ENCODE measurements at places on chromosomes 2 and 18.

DNA sequence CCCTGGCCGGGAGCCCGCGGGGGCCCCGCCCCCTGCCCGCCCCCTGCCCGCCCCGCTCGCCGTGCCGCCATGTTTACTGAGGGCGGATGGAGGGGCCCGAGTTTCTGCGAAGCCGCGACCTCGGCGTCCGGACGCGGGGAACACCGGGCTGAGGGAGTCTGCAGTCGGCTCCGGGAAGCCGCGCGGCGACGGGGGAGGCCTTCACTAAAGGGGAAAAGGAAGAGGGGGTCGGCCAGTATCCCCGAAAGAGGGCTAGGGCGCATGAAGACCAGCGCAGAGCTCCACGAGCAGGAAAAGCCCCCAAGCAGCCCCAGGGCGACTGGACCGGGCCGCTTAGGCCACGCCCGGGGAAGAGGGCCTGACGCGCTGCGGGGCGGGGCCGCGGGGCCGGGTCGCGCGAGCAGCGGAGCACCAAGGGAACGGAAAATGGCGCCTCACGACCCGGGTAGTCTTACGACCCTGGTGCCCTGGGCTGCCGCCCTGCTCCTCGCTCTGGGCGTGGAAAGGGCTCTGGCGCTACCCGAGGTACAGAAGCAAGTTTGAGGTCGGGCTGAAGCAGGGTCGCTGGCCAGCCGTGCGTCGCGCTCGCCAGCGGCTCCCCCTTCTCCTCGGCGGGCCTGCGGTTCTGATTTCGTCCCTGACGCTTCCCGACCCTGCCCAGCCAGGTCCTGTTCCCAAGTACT lies at the start of the genes ATRAID and SLC5A6:
Gene ATRAID (plus strand): TSS at position 99 of the 683 bp plus-strand sequence. CDS start 328 bp downstream, at position 427.
Gene SLC5A6 (minus strand): TSS at position 326 of the 683 bp plus-strand sequence. CDS start 4,618 bp downstream, outside the sequence.
- DNase-seq: peak; percentile 97

DNA sequence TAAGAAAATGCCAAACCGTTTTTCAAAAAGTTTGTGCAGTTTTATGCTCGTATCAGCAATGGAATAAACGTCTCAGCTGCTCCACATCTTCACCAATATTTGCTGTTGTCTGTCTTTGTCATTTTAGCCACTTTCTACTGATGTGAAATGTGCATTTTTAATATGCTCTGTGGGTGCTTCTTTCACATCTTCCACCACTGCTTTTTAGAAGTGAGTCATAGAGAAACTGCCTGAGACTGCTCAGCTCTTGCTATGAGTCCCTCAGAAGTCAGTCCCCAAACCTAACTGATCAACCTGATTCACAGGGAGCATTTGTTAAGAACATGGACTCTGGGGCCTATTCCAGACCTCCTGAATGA lies 41.0 kb upstream of the EPC2 start:
- peak; percentile 77 for DNase-seq

DNA sequence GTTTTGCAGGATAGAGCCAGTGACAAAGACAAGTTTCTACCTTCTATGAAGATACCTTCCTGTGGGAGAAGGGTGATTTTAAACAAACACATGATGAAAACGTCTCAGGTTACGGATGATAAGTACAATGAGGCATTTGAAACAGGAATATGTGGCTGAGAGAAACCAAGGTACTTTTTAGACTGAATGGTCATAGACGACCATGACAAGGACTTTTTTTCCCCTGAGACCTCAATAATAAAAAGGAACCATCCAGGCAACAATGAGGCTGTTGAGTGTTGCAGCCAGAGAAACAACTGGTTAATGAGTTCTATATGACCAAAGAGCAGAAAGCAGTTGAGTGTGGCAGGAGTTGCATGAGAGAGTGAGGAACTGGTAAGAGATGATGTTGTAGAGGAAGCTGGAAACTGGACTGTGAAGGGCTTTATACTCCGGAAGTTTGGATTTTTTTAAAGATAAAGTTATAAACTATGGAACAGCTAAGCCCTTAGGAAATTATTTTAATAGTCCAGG lies 306.1 kb upstream of the CYRIA start:
- no peak for DNase-seq

GRCh38 chr2:204950695-204951346 lies 405.5 kb downstream of the PARD3B start:
- no peak for DNase-seq

- no peak for DNase-seq
Measured at GRCh38 chr2:109164739-109165221, 35.8 kb downstream of the SH3RF3 start.

DNA sequence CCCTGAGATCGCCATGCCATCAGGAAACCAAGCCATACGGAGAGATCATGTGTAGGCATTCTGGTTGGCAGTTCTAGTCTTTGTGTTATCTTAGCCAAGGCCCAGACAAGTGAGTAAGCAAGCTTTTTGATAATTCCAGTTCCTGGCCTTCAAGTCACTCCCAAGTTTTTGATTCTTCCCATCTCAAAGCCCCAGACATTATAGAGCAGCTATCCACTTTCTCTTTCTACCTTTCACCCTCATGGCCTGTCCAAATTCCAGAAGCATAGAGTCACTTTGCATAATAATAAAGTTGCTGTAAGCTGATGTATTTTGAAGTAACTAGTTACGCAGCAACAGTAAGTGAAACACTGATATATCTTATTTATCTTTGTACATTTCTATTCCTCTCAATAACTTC lies 26.8 kb upstream of the IL1RL1 start:
- no peak for DNase-seq

DNA sequence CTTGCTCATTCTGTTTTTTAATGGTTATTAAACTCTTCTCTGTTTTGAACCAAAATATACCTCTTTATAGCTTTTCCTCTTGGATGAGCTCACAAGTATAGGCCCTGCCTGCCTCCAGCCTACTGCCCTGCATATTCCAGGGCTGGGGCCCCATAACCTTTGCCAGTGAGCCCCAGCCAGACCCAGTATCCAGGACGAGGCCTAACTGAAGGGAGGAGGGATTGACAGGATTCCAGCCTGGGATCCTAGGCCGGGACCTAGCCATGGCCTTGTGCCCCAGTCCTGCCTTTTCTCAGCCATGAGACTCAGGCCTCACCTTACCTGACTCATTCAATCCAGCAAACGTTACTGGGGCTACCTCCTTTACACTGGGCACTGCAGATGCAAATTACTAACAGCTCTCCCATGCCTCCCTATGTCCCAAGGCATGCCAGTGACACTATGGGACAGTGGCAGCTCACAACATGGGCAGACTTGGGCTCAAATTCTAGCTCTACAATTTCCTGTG lies 159.2 kb downstream of the DDX1 start:
- no peak for DNase-seq

GRCh38 chr18:48182779-48183178 lies 226.4 kb downstream of the ZBTB7C start:
- no peak for DNase-seq

- no peak for DNase-seq
Measured at GRCh38 chr2:227117027-227117426, 47.0 kb downstream of the COL4A4 start.

DNA sequence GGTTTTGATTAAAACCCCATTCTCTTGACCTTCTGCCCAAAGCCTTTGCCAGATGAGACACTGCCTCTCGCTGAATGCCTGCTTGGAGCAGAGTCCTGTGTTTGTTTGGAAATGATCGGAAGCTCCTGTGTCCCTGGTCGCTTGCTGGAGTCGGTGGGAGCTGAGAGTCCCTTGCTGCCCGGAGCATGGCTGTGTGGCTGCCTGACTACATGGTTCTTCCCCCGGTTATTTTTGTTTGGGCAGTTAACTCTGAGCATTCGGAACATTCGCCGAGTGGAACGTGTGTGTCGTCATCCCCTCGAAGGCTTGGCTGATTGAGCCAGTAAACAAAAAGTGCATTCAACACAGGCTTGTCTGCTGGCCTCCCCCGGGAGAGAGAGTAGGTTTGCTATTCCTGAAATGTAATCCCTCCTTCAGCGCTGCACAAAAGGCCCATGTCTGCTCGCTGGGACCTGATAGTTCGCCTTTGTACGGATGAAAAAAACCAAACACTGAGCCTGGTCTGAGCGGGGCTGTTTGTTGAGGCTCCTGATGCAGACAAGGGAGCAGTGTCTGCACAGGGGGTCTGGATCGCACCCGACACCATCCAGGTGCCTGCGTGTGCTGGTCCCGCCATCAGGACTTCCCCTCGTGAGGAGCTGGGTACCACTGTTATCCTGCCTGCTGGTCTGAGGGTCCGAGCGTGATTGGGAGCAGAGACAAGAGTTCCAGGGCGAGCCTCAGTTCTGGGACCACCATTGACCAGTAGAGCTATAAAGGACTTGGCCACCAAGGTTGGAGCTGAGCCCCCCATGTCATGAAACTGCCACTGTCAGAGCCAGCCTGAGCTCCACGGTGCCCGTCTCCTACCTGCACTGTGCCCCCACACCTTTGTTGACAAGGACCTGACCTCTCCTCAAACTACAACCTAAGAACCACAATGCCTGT lies 83.8 kb downstream of the AGAP1 start:
- no peak for DNase-seq

DNA sequence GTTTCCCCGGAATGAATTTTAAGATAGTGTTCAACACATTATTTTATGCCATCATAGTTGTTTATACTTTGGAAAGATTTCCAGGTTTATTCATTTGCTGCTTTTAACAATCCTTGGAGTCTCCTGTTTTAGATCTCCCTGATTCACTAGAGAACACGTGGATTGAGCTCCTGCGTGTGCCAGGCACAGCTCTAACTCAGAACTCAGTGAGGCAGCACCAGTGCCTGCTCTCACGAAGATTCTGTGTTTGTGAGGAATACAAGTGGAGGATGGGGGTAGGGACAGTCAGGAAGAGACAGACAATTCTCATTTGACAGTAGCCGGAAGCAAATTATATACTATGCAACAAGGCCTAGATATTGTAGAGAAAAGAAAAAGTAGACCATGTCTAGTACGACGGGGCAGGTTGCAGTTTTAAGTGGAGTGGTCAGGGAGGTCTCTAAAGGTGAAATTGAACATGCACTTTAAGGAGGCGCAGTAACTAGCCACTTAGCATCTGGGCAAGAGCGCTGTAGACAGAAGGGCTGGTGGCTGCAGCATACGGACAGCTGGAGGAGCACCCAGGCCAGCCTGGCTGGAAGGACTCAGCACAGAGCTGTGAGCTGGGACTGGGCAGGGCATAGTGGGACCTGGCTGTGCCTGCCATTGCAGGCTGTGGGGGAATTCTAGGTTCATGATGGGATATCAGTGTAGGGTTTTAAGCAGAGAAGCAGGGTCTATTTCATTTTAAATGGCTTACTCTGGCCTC lies 24.3 kb downstream of the RNF144A start:
- no peak for DNase-seq

DNA sequence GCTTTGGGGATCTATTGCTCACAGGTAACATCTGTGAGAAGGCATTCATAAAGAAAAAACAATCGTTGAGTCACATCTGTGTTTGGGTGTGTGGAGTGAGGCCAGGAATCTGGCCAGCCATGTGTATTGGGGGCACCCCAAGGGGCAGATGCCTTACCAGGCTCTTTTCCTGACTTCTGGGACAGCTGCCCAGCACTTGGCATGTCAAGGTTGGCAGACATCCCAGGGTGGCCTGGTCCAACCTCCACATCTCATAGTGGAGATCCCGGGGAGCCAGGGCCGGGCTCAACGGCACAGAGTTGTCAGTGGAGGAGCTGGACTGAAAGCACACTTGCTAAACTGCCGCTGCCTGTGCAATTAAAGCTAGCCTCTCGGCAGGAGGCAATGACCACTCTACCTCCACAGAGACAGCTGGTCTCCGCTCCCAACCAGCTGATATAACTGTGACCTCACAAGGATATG lies 75.3 kb upstream of the MGAT4A start:
- DNase-seq: no peak

- DNase-seq: peak; percentile 66
Measured at GRCh38 chr2:15577071-15577735, 14.5 kb upstream of the DDX1 start.

DNA sequence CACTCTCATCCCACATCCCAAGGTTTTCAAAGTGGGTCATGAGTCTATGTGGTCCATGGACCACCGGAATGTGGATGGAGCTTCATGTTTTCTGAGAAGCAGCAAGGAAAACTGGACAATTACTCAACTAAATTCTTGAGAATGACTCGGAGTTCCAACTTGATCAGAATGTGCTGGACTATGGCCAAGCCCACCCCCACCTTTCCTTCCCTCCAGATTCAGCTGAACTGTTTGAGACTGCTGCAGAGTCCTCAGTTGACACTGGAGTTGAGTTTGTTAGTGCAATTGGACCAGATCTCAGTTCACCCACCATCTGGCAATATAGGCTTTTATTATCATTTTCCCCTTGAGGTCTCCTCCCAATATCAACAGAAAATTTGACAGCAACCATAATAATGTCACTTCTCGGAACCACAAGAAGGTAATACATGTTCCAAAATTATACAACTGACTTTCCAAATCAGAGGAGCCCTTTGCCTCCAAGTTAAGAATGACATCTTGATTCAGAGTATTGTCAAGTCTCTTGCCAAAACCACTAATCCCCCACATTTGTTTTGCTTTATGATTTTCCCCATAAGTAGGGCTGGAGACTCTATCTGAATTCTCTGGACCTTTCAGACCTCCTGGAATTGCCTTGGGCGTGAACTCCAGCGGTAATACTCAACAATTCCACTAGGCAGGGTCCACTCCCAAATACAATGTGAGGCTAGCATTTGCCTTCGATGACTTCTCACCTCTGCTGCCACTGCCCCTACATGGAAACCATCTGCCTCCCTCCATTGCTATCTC lies 8.8 kb downstream of the COL4A4 start:
- no peak for DNase-seq

DNA sequence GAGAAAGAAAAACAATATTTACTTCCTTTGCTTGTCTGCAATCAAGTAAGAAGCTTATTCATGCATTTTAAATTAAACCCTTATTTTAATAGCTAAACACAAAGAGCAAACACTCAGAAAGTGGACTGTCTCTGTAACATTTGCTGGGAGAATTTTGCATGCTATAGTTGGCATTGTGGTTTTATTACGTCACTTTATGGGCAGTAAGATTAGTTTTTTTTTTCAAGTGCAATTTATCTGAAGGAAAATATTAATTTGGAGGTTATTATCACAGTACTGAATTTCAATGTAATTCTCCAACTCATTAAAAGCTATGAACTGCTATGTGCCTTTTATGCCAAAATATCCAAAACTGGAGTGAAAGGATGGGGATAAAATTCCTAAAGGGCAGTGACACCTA lies 103.3 kb downstream of the TMEFF2 start:
- no peak for DNase-seq

- DNase-seq: peak; percentile 82
Measured at GRCh38 chr2:9656270-9656766, 25.5 kb upstream of the YWHAQ start.

GRCh38 chr2:8636041-8636491 lies 45.8 kb upstream of the ID2 start:
- DNase-seq: no peak

GRCh38 chr18:46754661-46755292 lies 2.1 kb downstream of the ST8SIA5 start:
- peak; percentile 29 for DNase-seq

- no peak for DNase-seq
Measured at GRCh38 chr2:42743659-42743990, 20.3 kb downstream of the OXER1 start.

DNA sequence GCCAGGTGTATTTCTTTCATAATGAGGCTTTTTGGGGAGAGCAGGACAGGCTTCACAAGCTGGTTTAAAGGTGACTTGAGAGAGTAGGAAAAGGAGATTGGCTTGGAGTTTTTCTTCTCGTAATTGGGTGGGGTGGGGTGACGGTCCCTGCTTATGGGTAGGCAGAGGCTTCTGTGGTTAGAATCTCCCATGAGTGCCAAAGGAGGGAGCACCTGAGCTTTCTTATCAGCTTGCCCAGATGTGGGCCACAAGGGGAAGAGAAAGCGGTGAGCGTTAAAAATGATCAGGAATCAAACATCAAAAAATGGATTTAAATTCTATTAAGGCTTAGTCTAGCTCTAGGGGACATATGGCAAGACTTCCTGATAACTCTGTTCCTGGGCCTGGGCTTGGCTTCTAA lies 9.7 kb upstream of the PNPT1 start:
- DNase-seq: no peak

GRCh38 chr2:31188131-31188530 lies 29.2 kb downstream of the CAPN14 start:
- no peak for DNase-seq

- no peak for DNase-seq
Measured at GRCh38 chr2:131112529-131112928, 7.4 kb downstream of the PLEKHB2 start.

Data from GM20000 (cell line).